ENCODE measurements at places on chromosomes 1 and 21.

- no peak for DNase-seq
Observed at GRCh38 chr1:220966881-220967611, 87.8 kb downstream of the HLX start.

- DNase-seq, result no peak
Observed at GRCh38 chr1:30161953-30162352, 561.4 kb downstream of the MATN1 start.

- no peak for DNase-seq
Observed at GRCh38 chr21:24225431-24225830, 1381.8 kb downstream of the MRPL39 start.

GRCh38 chr1:39105841-39106765, 80.0 kb downstream of the NDUFS5 start:
- DNase-seq, result no peak

DNA sequence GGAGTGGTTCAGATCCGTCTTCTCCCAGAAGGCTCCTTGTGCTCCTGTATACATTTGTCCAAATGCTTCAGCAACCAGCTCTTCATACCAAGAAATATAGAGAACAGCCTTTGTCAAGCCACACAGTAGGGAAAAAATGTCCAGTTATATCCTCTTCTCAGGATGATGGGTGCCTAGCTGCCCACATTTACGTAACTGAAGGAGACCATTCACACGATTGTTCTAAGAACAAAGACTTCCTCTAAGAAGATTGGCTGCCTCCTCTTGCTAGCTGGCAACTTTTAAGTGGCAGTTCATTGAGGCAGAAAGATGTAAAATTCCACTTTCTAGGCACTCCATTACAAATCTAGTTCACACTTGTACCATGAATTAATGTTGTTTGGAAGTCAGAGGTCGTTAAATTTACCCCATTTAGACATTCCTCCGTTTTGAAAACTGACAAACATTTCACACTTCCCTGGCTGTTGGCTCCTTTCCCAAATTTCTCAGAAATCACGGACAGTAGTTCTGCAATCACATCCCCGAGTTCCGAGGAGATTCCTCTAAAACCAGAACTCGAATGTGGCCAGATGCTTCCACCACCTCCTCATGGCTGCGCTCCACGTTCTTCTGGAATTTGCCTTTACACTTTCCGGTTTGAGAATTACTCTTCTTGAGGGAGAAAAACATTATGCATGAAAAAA, 45.6 kb upstream of the CSF1 start:
- no peak for DNase-seq
